ENCODE measurements at places on chromosomes 5 and 9. TPM values are rescaled to one million over a fixed set of nuclear protein-coding genes. Genes with fewer than 3 reads are reported as not detected.

DNA sequence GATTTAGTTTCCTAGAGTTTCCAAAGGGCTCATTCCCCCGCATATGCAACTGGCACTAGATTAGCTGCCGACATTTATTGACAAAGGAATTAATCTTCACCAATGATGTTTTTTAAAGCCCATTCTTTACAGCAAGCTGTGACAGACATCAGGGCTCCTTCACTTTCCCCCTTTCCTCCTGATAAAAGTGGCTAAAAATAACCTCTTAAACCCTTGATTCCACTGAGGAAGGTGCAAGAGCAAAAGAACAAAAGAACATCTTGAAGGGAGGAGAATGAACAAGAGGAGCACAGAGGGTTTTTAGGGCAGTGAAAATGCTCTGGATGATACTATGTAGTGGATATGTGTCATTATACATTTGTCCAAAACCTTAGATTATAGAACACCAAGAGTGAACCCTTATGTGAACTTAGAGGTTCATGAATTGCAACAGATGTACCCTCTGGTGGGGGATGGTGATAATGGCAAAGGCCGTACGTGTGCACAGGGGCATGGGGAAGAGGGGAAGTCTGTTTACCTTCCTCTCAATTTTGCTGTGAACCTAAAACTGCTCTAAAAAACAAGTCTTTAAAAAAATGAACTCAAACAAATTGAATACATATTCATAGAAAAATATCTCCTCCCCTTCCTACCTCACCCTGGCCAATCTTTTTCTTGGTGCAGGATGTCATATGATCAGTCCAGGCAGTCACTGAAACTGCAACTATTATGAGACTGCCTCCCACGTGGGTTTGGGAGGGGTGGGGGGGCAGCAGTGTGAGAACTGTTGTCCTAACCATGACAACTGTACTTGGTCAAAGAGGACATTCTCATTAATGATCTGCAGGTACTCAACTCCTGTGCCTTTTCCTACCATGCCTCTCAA is 83.0 kb downstream of the MARCHF3 start:
- no peak for DNase-seq

- no peak for DNase-seq
Observed at GRCh38 chr9:121648799-121649198, 2.6 kb upstream of the DAB2IP start.

GRCh38 chr5:150022681-150023080 is 22.1 kb downstream of the HMGXB3 start:
- no peak for DNase-seq

DNA sequence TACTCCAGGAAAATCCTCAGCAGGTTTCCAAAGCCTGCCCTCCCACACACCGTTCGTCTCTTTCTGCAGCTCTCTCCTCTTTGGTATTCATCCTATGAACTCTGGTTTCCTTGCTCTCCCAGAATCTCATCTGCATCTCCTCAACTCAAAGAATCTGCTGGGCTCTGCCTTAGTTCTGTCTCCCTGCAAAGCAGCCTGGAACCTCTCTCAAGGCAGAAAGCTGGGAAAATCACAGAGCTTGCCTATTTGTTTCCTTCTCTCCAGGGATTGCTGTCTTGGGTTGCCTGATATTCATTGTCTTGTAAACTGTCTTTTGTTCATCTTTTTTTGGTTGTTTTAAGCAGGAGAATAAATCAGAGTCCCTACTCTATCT is 5.3 kb upstream of the ERAP2 start:
- no peak for DNase-seq

DNA sequence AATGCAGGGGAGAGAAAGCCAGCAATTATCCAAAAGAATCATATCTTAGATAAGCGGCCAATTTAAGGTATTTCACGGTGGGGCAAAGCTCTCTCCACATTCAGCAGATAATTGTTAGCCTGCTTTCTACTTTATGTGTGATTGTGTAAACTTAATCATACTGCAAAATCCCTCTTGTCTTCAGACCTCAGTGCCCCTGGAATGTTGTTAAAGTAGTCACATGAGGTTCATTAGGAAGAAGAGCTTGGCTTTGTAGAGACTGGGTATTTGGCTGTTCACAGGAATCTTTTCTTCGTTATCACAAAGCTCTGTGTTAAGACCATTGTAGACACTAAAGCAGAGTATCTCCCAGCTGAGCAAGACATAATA is 127.0 kb downstream of the RFK start:
- no peak for DNase-seq

DNA sequence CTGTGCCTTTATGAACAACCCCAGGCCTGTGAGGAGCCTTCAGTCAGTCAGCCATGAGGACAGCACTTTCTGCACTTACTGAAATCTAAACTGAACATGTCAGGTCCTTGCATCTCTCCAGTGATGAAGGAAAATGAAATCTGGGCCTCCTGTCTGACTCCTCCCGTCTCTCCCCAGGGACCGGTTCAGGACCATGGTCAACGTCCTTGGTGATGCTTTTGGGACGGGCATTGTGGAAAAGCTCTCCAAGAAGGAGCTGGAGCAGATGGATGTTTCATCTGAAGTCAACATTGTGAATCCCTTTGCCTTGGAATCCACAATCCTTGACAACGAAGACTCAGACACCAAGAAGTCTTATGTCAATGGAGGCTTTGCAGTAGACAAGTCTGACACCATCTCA is 77.0 kb upstream of the PLPP6 start:
- no peak for DNase-seq

- DNase-seq = no peak
Observed at GRCh38 chr9:105535920-105536668, 21.8 kb upstream of the FKTN start.

DNA sequence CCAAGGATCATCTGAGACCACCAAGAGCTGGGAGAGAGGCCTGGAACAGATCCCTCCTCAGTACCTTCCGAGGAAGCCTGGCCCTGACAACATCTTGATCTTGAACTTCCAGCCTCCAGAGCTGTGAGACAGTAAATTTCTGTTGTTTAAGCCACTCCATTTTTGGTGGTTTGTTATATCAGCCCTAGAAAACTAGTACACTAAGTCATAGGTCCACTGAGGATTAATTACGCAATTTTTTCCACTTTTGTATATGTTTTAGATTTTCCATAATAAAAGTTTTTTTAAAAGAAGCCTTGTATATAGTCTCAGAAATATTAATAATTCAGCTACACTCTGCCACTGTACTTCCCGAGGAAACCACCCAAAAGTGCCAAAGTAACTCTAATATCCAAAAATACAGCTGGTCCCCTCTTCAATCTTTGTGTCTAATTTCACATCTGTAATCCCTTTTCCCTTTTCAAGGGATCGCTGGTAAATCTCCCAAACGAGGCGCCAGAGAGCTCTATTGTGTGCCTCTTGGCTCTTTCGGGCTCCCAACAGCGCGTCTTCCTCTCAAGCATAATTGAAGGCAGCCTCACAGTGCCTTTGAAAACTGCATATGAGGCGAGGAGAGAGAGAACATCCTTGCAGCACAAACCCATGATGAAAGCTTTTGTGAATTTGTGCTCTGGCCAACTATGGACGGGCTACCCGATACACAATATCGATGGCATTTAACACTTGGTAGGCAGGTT is 32.7 kb downstream of the PRUNE2 start:
- no peak for DNase-seq

GRCh38 chr5:32270946-32271345 is 41.8 kb downstream of the MTMR12 start:
- DNase-seq = no peak

DNA sequence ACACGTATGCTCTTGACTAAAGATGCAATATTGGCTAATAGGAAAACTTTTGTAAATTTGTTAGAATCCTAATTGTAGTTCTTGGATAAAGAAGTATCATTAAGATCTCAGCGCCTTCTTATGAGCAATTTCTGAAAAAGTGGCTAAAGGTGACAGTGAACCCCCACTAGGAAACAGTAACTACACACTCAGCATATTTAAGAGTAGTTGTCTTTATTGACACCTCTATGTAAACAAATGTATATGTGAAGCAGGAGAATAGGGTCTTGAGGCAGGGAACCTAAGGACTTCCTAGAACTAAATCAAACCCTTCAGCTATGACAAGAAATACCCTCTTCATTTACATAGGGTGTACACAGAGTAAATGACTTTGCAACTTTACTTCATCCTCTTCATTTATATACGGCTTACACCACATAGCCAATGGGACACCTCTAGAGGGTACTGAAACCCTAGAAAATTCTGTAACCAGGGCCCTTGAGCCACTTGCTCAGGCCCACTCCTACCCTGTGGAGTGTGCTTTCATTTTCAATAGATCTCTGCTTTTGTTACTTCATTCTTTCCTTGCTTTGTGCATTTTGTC is 2.8 kb downstream of the NIPSNAP3A start:
- DNase-seq = no peak

DNA sequence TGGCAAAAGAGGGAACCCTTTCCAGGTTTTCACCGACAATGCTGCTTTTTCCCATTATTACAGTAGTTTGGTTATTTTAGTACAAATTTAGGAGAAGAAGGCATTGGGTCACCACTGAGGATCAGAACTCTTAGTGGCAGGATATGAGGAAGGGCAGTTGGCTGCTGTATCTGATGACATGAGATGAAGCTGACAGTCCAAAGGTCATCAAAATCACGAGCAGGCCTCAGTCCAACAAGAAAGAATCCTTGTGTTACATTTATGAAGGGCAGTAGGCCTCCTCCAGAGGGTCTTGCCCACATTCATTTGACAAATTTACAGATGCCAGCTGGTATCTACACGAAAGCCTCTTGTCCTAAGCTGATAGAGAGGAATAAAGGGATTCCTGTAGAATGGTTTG is 49.5 kb upstream of the COL15A1 start:
- no peak for DNase-seq

GRCh38 chr9:105218673-105219072 is 25.8 kb upstream of the SLC44A1 start:
- no peak for DNase-seq

DNA sequence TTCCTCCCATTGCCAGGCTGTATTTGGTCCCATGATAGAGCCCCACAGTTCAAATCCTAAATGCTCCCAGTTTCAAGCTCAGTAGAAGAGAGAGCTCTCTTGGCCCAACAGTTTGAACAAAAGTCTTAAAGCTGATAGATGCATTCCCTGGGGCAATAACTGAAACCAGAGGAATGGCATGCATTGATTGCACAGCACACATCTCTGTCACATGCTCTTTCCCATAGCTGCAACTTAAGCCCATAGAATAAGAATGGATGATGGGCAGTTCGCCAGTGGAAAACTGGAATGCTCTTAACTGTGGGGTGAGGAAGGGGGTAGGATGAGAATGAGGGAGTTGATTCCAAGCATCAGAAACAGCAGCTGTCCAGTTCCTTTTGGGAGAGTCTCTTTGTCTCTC is 1942.4 kb upstream of the WWC1 start:
- no peak for DNase-seq

DNA sequence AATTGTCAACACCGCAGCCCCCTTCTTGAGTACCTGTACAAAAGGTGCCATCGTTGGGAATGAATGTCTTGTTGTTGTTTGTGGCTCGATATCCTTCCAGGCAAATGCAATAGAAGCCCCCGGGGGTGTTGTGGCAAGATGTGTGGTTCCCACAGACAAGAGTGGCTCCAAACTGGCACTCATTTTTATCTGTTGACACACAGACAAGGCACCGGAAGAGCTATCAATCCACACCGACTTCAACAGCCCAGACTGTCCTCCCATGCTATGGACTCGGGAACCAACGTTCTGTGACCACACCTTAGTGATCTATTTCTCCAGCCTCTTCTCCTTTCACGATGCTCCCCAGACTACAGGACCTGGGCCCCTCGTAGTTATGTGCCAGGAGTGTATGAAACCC is 25.9 kb downstream of the SUSD1 start:
- DNase-seq = no peak

Gene MEGF10
- not detected for total RNA-seq

Gene OR1Q1
- not detected for total RNA-seq

Gene C5orf46
- total RNA-seq = 59.9 TPM

Gene MOB3B
- 2.6 TPM for total RNA-seq

Gene RASEF
- total RNA-seq = 14.7 TPM

Gene IFNB1
- total RNA-seq = not detected

Gene SHOC1
- not detected for total RNA-seq

All from PC-3 (cell line).